Placental pericyte (primary cell): ENCODE measurements at places on chromosomes 13 and 19. TPM values are rescaled to one million over a fixed set of nuclear protein-coding genes. Genes with fewer than 3 reads are reported as not detected.

The ERICH6B gene
- total RNA-seq: not detected in 2 replicates

The YJEFN3 gene
- 0.57 and 0.66 TPM in 2 replicates for total RNA-seq

The PCDH9 gene
- under 0.01 and 4.4 TPM in 2 replicates for total RNA-seq

The HNRNPA1L2 gene
- 2.1 and 5.0 TPM in 2 replicates for total RNA-seq

The ZNF44 gene
- total RNA-seq: 4.4 and 4.7 TPM in 2 replicates

The WDFY2 gene
- total RNA-seq: 9.2 and 13.9 TPM in 2 replicates

The EFNA2 gene
- total RNA-seq: not detected in 2 replicates

The KLK3 gene
- total RNA-seq: not detected in 2 replicates

The LYL1 gene
- 1.5 and 6.9 TPM in 2 replicates for total RNA-seq

The ZMYM5 gene
- total RNA-seq: 13.1 and 16.6 TPM in 2 replicates

The SHD gene
- not detected in 2 replicates for total RNA-seq

The NOTCH3 gene
- 5.3 and 63.7 TPM in 2 replicates for total RNA-seq

The DOHH gene
- total RNA-seq: 13.8 and 18.0 TPM in 2 replicates

The TPTE2 gene
- total RNA-seq: 0.22 TPM in 1 of 2 replicates, not detected in the other

The VN1R4 gene
- total RNA-seq: not detected in 2 replicates

The HIF3A gene
- 3.7 and 5.5 TPM in 2 replicates for total RNA-seq

The CLEC11A gene
- 1.8 and 11.5 TPM in 2 replicates for total RNA-seq

The ATP8B3 gene
- total RNA-seq: 1.1 and 2.3 TPM in 2 replicates

The PSG1 gene
- 0.43 and 0.44 TPM in 2 replicates for total RNA-seq

The UPK1A gene
- not detected in 2 replicates for total RNA-seq

The LACC1 gene
- total RNA-seq: 5.2 and 18.8 TPM in 2 replicates

The OR4F17 gene
- total RNA-seq: not detected in 2 replicates

The DCT gene
- total RNA-seq: not detected in 2 replicates

The FDX2 gene
- total RNA-seq: 19.5 and 36.1 TPM in 2 replicates

The PLIN4 gene
- total RNA-seq: under 0.01 TPM in 2 replicates

The CYP4F11 gene
- not detected in 2 replicates for total RNA-seq

The RB1 gene
- 30.0 and 50.4 TPM in 2 replicates for total RNA-seq

The ZNF709 gene
- 0.66 and 1.9 TPM in 2 replicates for total RNA-seq

The SLITRK6 gene
- 4.3 TPM in 1 of 2 replicates, not detected in the other for total RNA-seq

The ZNF562 gene
- 20.1 and 39.5 TPM in 2 replicates for total RNA-seq

The ATP4B gene
- not detected in 2 replicates for total RNA-seq

The CASP14 gene
- not detected in 2 replicates for total RNA-seq

The CBARP gene
- total RNA-seq: 5.7 and 6.8 TPM in 2 replicates

The CA11 gene
- total RNA-seq: 0.88 TPM in 1 of 2 replicates, not detected in the other

The RGCC gene
- 0.88 and 45.8 TPM in 2 replicates for total RNA-seq
